ENCODE measurements at places on chromosomes 6 and 20.

GRCh38 chr20:14865731-14866130 lies 528.3 kb upstream of the FLRT3 start:
- DNase-seq = no peak

- DNase-seq = no peak
Measured at GRCh38 chr6:84500726-84501125, 263.7 kb downstream of the TBX18 start.

- DNase-seq = peak; percentile 11
Measured at GRCh38 chr6:71347119-71347518, 58.5 kb downstream of the OGFRL1 start.

GRCh38 chr6:17940151-17940792 lies 47.2 kb downstream of the KIF13A start:
- DNase-seq = no peak

- DNase-seq = no peak
Measured at GRCh38 chr20:63574156-63574828, at the start of gene HELZ2. Gene HELZ2 (minus strand): TSS chr20:63574239. CDS start chr20:63572385, 1,854 bp downstream.

- DNase-seq = no peak
Measured at GRCh38 chr6:148295261-148295887, 47.3 kb upstream of the SASH1 start.

DNA sequence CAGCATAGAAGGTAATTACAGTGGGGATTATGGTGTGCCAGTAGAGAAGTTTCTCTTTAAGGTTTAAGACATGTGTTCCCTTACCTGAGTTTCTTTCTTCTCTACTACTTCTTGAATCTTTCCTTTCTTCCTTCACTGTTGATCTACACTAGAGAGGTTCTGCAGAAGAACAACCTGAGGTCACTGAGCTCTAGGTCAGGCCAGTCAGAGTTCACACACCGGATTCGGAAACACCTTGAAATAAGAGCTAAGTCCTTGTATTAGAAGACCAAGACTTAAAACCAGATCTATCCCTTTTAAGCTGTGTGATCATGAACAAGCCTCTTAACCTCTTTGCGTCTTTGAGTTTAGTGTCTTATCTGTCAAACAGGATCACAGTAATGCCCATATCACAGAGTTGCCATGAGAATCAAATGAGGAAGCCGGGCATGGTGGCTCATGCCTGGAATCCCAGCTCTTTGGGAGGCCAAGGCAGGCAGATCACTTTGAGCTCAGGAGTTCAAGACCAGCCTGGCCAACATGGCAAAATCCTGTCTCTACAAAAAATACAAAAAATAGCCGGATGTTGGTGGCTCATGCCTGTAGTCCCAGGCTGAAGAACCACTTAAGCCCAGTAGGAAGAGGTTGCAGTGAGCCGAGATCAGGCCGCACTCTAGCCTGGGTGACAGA lies 22.0 kb upstream of the TGM3 start:
- no peak for DNase-seq

DNA sequence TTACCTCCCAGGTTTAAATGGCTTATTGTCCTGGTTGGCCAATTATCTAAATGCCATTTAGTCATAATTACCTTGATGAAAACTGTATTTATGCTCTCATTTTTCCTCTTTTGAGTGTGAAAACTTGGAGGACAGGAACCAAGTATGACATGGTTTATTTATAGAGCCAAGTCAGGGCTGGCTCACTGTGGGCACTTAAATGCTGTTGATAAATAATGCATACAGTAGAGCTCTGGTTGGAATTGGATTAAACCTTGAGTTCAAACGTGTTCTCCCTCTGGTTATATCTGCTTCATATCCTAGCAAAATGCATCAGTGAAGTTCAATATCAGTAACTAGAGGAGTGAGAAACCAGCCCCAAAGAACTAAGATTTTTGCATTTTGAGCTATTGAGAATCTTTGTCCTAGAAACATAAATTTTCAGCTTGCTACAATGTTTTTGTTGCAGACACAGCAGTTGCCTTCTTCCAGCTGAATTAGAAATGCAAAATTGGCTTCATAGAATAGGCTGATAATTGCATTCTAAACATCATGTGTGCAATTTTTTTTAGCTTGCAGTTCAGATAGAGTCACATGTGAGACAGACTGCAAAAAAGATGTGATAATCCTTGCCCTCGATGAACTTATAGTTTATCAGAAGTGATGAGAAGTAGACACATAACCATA lies 255.8 kb downstream of the BTBD3 start:
- no peak for DNase-seq

DNA sequence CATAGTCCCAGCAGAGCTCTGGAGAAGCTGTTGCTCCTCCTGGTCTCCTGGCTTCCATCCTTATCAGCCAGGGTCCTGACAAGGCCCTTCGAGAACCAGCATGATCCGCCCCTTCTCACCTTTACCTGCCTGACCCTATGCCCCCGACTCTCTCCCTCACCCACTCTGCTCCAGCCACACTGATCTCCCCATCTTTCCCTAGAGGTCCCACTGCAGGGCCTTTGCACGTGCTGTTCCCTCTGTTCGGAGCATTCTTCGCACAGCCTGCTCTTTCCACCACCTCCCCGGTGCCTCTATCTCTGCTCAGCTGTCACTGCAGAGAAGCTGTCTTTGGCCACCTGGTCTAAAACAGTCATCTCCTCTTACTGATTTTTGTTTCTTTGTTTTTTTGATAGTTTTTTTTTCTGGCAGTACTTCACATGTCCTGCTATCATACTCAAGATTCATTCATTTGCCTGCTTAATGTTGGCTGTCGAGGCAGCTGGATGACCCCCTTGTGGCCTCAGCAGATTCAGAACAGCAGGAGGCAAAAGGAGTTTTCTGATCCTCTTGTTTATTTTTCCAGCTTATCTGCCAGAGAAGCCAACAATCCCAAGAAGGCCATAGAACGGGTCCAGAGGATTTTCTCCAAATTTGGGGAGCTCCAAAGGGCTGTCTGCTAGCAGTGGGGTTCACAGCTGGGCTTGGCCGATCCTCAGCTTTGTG lies 1.6 kb upstream of the PTGIS start:
- no peak for DNase-seq

DNA sequence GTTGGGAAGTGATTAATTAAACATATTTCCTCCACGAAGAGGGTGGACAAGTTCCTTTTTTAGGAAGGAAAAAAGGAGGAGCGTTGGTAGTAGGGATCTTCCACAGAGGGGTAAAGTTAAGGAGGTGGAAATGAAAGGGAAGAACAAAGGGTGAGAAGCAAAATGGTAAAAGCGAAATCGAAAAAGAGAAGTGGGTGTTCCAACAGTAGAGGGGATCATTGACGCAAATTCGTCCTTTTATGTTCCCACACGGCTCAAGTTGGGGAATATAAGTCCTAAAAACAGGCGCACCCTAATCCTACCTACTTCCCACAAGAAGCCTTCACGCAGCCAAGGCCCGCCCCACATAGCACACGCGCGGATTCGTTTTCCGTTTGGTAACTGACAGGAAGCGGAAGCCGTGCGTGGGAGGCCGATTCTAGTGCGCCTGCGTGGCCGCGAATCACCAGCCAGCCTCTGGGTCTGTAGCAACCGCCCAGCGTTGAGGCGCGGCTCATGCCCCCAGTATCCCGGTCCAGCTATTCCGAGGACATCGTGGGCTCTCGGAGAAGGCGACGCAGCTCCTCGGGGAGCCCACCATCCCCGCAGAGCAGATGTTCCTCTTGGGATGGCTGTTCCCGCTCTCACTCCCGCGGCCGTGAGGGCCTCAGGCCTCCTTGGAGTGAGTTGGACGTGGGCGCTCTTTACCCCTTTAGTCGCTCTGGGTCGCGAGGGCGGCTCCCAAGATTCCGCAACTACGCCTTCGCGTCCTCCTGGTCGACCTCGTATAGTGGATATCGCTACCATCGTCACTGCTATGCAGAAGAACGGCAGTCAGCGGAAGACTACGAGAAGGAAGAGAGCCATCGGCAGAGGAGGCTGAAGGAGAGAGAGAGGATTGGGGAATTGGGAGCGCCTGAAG lies at the start of gene NKAPL:
NKAPL (plus strand) TSS at position 421 of the 901 bp plus-strand sequence; CDS start at position 496, 75 bp downstream.
- DNase-seq = peak; percentile 62

- DNase-seq = no peak
Measured at GRCh38 chr20:8032499-8032898, 12.9 kb upstream of the TMX4 start.

GRCh38 chr6:33901822-33902456 lies 98.1 kb upstream of the MLN start:
- no peak for DNase-seq

DNA sequence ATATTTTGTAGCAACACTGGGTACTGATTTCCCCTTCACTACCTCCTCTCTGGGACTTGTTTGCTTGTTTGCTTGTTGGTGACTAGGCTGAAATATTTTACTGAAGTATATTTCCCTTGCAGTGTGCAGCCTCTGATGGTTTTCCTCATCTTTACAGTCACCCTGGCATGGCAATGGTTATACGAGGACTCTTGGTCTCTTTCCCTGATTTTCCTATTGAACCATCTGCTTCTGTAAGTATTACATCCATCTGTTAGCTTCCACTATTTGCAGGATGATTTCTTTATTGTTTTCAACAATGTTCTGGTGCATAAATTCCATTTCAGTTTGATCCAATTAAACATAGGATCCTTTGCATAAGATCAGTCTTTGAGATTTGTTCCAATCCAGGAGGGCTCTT lies 465.1 kb downstream of the MEI4 start:
- no peak for DNase-seq

GRCh38 chr6:7238900-7239589 lies 74.0 kb downstream of the SSR1 start:
- DNase-seq = peak; percentile 79

- DNase-seq = no peak
Measured at GRCh38 chr6:75604294-75604693, 2.6 kb downstream of the SENP6 start.

DNA sequence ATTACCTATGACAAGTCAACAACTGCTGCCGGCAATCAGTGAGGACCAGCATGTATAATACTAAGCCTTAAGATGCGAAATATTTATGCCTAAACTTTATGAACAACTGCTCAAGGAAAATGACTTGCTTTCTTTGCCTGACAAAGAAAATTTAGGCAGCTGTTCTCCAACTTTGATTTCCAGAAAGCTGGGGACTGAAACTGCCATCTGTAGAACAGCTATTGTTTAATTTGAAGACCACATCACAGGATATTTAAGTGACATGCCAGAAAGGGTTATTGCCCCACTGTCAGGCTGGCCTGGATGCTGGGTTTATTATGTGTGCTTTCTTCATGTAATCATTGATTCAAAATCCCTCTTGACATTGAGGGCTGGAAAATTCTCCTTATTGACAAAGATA lies 153.9 kb upstream of the ENPP5 start:
- no peak for DNase-seq

GRCh38 chr20:57142667-57143066 lies 123.8 kb downstream of the BMP7 start:
- no peak for DNase-seq

DNA sequence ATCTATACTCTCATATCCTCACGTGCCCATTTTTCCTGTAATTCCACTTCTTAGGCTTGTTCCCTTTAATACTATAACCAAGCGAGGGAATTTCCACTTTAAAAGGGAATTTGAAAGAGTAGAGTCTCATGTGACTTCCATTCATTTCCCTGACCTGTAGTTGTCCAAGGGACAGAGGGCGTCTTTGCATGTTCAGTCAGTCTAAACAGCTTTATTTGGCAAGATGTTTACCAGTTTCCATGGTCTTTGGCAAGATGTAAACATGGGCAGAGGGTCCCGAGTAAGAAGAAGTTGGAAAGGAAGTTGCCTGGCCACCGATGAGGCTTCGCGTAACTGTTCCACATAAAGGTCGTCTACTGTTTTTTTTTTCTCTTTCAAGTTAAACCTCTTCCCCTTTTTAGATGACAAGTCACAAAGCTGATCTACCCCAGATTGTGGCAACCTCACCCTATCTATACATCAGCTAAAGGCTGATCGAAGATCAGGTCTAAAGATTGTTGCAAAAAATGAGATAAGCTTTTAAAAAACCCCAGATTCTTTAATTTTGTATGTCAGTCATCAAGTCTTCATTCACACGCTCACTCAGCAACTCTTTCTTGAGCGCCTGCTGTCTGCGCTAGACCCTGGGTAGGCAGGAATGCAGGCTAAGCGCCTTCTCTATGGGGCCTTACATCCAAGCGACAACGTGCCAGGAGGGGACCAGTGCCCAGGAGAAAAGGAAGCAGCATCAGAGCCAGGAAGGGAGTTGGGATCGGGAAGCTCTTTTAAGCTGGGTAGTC lies 31.7 kb upstream of the CCR6 start:
- DNase-seq = no peak

DNA sequence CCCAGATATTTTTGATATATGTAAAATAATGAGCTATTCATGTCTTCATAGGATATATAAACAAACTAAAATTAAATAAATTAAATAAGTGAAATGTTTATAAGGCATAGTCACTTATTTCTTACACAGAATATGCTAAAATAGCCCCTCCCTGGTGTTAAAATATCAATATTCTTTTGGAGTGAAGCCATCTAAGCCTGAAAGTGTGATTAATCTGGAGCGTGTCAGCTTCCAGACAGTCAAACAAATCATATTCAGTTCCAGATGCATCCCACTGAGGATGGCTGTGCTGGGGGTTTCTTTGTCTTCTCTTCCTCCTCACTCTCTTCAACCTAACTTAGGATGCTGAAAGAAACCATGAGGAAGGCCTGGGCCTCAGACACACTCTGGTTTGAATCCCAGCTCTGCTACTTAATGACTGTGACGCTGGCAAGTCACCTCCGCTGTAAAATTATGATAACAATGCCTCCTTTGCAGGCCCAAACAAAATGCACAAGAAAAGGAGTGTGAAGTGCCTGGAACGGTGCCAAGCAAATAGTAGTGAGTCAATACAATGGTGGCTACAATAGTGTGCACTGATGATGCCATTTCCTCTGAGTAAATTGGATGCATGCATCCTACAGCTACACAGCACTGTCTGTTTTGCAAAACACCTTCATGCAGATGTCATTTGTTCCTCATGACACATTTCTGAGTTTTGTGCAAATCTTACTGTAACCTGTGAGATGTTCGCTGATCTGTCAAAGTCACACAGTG lies 161.4 kb downstream of the FOXC1 start:
- no peak for DNase-seq

DNA sequence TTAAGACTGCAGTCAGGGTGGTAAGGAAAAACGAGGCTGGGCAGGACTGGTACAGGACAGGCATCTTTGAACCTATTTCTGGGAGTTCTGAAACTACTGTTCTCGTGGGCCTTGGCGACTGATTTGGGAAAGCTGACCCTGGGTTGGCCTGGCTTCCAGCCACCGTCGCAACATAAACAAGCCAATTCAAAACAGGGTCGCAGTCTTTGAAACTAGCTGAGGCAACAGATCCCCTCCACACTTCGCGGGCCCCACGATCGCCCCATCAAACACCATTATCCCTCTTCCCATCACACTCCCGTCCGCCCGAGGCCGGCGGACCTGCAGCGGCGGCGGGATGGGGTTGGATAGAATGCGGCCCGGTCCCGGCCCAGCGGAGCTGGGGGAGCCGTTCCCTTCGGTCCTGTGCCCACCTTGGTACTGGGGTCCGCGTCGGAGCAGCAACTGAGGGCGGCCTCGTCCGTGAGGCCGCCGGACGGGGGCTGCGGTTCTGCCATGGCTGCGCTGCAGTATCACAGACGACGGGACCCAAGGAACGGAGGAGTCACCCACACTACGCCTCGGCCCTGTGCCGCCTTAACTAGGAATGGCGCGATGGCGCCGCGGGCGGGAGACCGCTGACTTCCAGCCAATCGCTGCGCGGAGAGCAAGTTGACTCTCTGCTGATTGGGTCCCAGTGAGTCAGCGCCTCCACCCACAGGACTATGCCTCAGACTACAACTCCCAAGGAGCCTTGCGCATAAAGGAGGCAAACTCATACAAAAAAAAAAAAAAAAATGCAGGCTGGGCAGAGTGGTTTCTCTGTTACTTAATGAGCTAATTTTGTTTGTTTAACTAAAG lies at the start of gene GLO1:
GLO1 (minus strand) TSS at position 588 of the 840 bp plus-strand sequence; CDS start at position 497, 91 bp downstream.
- peak; percentile 95 for DNase-seq

- no peak for DNase-seq
Measured at GRCh38 chr6:14593286-14593685, 475.7 kb downstream of the CD83 start.

- no peak for DNase-seq
Measured at GRCh38 chr6:100464162-100464851, 414 bp downstream of the SIM1 start.

Data from stimulated activated naive B cell treated with anti-CD40 and anti-IgM and Interleukin-4, amounts not matched to agents 10 μg/mL and 1 μg/mL and 100 μg/mL, for 72 hours (primary cell).